ENCODE measurements at places on chromosomes 3 and 15.

GRCh38 chr3:52339612-52340011 is 23.5 kb downstream of the DNAH1 start:
- no peak for DNase-seq

DNA sequence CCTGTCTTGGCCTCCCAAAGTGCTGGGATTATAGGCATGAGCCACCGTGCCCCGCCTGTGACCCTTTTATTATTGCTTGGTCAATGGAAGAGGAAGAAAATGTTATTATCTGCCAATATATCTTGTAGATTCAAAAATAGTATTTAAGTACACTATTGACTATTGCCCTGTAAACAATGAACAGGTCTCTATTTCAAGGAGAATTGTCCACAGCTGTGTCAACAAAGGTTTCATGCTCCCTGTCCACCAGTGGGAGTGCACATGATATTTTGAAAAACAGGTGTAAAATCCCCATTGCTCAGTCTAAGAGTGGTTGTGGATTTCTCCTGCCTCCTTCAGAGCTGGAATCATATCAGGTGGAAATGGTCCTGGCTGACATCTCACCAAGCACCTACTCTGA is 36.5 kb upstream of the IGF1R start:
- DNase-seq, result no peak

- DNase-seq, result no peak
Measured at GRCh38 chr3:43865887-43866528, 175.3 kb downstream of the ABHD5 start.

- DNase-seq, result no peak
Measured at GRCh38 chr3:119222391-119222790, 18.3 kb downstream of the B4GALT4 start.

GRCh38 chr15:39499042-39499441 is 81.8 kb upstream of the THBS1 start:
- no peak for DNase-seq

DNA sequence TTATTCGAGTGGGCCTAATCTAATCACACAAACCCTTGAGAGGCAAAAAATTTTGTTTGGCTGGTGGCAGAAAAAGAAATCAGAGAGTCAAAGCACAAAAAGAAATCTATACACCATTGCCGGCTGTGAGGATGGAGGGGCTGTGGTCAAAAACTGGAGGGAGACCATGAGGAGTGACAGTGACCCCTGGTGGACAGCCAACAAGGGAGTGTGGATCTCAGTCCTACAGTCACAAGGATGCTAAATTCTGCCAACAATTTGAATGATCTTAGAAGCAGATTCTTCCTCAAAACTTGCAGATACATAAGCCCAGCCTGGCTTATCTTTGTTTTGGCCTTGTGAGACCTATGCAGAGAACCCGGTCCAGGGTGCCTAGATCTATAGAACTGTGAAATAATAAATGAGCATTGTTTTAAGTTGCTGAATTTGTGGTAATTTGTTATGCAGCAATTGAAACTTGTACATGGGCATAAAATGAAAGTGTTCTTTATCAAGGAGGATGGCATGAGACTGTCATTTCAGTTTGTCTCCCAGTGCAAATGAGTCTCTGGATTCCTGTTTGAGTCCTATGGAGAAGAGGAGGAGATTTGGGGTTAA is 103.0 kb upstream of the ARHGEF26 start:
- DNase-seq, result no peak

GRCh38 chr15:66254089-66254950 is 770 bp upstream of the MEGF11 start:
- DNase-seq, result no peak

GRCh38 chr3:150141790-150142326 is 171.2 kb upstream of the PFN2 start:
- DNase-seq, result no peak

- DNase-seq, result no peak
Measured at GRCh38 chr3:94130690-94131089, 67.8 kb downstream of the NSUN3 start.

- DNase-seq, result peak; percentile 39
Measured at GRCh38 chr3:127629467-127630403, 750 bp downstream of the PODXL2 start.

DNA sequence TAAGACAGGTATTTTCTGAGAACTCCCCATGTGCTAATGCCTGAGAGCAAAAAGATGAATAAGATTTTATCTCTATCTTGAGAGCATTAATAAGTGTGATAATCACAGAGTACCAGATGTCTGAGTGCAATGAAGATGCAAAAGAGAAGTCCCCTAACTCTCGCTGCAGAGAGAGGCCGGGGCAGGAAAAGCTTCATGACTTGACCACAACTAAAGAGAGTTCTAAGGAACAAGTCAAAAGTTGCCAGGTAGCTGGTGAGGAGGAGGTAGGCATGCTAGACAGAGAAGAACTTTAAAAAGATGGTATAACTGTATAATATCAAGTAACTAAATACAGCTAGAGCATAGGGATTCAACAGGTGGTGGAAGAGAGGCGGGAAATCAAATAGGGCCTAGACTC is 28.8 kb downstream of the MTMR10 start:
- DNase-seq, result no peak

DNA sequence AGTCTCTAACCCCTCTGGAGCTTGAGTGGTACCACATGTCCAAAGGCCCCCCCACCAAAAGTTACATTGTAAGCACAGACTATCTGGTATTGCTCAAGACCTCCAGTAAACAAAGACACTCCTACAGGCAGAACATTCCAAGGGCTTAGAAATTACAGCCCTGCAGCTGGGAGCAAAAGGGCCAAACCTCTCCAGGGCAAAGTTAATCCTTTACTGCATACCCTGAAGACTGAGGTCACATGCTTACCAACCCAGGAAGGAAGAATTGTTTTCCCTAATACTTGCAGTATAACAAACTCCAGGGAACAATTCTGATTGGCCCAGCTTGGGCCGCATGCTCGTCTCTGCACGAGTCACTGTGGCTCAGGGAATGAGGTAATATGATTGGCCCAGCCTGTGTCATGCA is 266.1 kb upstream of the NR2F2 start:
- DNase-seq, result no peak

DNA sequence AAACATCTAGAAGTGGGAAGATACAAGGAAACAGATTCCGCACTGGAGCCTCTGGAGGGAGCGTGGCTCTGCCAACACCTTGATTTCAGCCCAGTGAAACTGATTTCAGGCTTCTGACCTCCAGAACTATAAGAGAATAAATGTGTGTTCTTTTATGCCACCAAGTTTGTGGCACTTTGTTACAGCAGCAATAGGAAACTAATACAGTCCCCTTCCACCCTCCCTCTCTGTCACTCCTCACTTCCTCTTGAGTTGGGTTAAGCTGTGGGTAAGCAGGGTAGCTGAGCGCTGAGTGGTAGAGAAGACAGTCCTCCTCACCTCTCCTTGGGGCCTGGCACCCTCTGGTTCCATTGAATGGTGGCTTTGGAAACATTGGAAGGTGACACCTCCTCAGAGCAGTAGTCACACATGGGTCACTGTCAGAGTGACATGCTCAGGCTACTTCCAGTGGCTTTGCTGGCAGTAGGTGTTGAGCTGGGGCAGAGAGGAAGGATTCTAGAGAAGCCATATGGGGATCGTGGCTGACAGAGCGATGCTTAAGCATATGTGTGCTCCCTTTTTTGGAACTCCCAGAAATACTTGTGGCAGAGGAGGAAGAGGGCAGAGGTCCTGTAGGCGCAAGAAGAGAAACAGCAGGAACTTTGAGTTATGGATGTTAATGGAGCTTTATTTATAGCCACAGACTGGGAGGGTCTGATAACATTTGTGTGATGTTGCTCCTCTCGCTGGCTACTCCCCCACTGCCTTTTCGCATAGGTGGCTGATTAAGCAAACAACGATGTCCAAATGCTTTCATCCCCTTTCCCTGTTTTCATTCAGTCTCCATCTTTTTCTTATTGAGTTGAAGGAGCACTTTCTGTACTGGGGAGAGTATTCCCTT is 14.8 kb upstream of the HCN4 start:
- DNase-seq, result no peak

GRCh38 chr3:195769551-195769950 is 42.2 kb downstream of the MUC4 start:
- no peak for DNase-seq

DNA sequence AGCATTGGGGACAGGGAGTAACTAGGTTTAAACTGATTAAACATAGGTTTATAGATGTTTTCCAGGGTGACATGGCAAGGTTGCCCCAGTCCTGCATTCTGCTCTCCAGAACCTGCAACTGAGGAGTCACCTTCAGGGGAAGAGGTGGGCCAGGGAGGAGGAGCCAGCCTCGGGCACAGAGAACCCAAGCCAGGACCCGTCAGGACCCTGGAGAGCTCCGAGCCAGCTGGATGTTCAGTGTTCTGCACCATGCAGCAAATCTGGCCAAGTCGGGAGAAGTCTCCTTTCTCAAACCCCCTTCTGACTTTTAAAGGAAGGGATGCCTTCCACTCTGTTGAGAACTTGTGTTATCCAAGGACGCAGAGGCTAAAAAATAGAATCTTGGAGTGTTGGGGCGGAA is 62.1 kb upstream of the SLC6A11 start:
- no peak for DNase-seq

- no peak for DNase-seq
Measured at GRCh38 chr15:79743032-79743431, 153.8 kb downstream of the MTHFS start.

DNA sequence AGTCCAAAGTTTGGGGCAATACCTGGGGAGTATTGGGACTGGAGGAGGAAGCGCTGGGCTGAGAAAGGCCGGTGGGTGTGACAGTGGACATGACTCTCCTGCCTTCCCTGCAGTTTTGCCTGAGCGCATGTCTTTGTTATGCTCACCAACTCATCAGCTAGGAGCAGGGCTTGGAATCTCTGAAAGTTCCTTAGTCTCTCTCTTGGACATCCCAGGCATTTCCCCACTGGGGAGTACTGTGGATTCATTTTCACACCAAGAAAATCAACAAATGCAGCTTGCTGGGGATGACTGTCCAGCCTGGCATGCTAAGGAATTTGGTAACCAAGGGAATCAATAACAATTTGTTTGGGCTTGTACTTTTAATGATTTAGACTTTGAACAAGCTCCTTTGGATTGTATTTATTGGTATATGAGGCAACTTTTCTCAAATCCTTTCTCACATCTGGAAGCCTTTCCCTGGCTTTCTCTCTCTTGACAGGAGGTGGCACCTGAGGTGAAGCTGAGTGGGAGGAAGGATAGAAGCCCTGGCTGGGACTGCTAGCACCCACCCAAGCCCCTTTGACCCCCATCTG is 48.5 kb upstream of the CHST2 start:
- no peak for DNase-seq

GRCh38 chr3:68878322-68878721 is 54.0 kb downstream of the TAFA4 start:
- DNase-seq, result no peak

DNA sequence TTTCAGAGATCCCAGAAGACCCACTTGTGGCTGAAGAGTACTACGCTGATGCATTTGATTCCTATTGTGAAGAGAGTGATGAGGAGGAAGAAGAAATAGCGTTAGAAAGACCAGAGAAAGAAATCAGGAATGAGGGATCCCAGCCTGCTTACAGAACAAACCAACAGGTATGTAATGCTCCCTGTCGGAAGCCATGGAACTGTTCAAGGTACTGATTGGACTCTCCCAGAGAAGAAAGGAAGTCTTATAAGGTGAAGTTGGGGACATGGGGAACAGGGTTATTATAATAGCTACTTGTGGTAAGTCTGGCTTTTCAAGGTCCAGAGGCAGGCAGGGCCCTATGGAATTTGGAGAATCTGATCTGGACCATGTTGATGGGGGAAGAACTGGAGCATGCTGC is 153.1 kb upstream of the NUDT16 start:
- no peak for DNase-seq

GRCh38 chr3:167733961-167734497 is 663 bp downstream of the PDCD10 start:
- DNase-seq, result no peak

- no peak for DNase-seq
Measured at GRCh38 chr15:47755941-47756340, 38.6 kb downstream of the SEMA6D start.
